NCI-H446 treated with DMSO at 0.1 percent for 48 hours (cell line): ENCODE measurements at places on chromosomes 1 and 21.

GRCh38 chr1:81550753-81551152, 250.0 kb upstream of the ADGRL2 start:
- DNase-seq: no peak

- DNase-seq: no peak
These were observed 58.7 kb upstream of the GOLT1A start for GRCh38 chr1:204272505-204272904.

DNA sequence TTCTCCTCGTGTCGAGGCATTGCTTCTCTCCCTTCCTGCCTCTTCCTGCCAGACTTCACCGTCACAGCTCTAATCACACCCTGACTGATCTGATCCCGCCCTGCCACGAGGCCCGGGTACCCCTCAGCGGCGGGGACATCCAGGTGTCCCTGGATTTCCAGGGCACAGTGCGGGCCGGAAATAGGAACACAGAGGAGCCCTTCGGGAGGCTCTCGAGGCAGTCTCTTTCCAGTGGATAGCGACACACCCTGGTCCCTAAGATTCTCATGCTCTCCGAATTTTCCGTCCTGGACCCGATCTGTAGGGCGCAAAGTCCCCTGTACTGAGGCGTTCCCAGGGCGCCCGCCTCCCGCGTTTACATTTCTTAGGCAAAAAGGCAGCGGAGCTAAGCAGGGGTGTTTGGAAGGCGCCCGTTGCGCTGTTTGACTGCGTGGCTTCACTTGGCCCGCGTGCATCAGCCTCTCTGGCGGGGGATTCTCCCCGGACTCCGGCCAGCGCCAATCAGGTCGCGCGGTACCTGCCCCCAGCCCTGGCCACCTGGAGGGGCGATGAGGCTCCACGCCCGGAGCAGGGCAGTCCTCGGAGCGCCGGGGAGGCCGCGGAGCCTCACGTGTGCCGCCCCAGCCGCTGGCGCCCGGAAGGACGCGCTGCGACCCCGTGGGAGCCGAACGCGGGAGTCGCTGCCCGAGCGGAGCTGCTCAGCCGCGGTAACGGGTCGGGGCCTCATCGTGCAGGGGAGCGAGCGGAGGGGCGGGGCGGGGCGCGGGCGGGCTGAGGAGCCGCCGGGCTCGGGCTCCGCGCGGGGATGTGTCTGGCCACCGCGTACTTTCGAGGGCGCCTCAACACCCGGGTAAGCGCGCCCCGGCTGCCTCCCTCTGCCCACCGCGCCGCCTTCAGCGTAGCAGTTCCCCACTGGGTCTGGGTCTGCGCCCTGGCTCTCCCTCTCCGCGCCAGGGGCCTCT, at the start of gene FAM163A:
Gene FAM163A (plus strand): TSS at position 575 of the 962 bp plus-strand sequence. CDS start 69,807 bp downstream, outside the sequence.
- no peak for DNase-seq

- DNase-seq: no peak
These were observed 94.2 kb downstream of the ARHGEF10L start for GRCh38 chr1:17633654-17634053.

GRCh38 chr1:214970016-214970415, 112.5 kb upstream of the KCNK2 start:
- DNase-seq: no peak

GRCh38 chr1:69700770-69701169, 133.0 kb downstream of the LRRC7 start:
- peak; percentile 40 for DNase-seq

DNA sequence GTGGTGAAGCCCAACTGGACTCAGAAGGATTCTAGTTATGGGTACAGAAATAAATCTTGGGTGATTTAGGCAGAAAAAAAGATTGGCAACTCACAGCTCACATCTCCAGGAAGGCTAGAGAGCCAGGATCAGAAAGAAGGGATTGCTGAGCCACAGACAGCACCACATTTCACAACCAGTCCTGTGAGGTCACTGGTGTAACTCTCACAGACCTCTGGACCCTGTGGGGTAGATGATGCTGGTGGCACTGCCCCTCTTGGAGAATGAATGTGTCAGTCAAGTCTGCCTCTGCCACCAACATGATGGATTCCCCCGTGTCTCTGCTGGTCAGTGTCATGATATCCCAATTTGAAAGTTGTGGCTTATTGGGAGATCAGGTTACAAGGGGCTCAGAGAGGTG, 70.9 kb upstream of the HMCN1 start:
- no peak for DNase-seq

- DNase-seq: no peak
These were observed 8.3 kb downstream of the ACTL8 start for GRCh38 chr1:17763417-17763816.

DNA sequence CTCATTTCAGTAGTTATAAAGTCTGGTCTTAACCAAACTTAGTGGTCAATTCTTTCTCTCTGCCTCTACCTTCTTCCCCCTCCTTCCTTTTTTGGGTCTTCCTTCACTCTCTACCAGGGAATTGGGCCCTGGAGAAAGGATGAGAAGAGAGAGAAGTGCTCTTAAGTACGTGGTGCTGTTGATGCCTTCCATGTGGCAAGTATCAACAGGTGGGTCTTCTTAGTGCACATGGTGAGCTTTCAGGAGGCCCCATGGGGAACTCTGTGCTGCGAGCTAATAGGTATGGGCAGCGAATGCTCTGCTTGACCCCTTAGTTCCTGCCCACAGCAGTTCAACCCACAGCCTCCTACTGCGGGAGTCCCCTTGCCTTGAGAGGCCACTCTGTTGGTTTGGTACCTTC, 39.4 kb upstream of the LMX1A start:
- DNase-seq: no peak

DNA sequence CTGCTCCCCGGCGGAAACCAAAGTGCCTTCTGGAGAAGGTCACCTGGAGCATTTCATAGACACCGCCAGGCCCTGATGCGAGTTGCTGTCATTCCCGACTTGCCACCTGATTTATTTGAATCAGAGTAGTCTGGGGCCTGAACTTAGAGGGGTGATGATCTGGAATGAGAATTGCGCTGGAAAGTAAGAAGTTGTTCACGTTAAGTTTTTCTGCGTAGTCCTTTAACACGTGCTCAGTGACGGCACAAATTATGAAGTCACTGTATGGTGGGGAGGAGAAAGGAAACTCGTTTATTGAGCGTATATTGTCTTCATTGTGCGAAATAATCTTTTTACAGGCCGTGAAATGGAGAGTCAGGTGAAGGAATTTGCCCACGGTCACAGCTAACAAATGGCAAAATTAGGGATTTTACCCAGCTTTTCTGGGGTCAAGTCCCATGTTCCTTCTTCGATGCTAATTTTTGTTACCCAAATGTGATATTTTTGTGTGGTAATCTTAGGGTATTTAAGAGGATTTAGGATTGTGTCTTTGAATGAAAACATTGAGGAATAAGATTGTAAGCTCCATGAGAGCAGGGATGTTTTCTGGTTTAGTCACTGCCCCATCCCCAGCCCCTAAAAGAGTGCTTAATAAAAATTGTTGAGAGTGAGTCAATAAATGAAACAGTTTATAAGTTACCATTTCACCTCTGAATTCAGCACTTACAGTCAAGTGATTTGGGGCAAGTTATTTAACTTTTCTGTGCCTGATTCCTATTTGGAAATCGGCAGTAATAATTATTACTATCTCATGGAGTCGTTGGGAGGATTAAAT, 46.4 kb upstream of the NBL1 start:
- no peak for DNase-seq

- no peak for DNase-seq
These were observed 897.5 kb downstream of the TTLL7 start for GRCh38 chr1:83101406-83101805.

DNA sequence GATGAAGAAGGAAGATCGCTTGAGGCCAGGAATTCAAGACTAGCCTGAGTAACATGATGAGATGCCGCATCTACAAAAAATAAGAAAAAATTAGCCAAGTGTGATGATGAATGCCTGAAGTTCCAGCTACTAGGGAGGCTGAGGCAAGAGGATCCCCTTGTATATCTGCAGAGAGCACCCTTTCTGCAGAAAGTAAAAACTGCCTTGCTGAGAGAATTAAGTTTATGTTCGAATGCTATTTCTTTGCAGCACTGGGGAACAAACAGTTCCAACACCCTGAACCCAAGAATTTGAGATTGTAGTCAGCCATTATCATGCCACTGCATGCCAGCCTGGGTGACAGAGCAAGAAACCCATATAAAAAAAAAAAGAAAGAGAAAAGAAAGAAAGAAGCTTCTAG, 20.6 kb upstream of the KCNT2 start:
- no peak for DNase-seq

DNA sequence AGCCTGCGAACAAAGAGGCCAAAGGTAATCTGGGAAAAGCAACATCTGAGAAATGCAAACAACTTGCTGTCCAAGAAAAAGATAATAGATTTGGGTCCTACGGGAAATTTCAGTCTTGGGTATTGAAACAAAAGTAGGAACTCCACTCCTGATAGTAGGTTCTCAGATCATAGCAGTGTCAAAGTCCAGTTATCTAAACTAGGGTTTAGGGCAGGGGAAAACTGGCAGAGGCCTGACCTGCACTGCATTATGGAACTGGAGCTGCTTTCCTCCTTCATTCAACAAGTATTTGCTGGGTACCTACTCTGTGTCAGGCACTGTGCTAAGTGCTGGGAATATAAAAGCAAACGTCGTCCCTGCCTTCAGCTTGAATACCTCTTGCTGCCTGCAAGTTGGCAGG, 60.7 kb upstream of the NGF start:
- DNase-seq: no peak

DNA sequence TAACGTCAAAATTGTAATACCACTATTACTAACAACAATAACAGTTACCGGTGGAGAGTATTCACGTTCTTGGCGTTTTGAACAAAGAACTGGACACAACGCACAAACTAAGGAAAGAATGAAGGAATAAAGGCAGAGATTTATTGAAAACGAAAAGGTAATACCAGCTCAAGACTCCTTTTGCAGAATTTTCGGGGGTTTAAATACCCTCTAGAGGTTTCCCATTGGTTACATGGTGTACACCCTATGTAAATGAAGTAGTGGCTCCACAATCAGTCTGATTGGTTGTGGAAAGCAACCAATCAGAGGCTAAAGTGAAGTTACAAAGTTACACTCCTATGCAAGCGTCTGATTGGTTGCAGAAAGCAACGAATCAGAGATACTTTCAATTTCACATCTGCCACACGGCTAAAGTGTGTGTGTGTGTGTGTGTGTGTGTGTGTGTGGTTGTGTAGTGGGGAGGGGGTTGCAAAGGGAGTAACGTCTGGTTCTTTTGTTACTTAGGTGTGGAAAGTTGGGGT, 1.1 kb upstream of the GTF2B start:
- DNase-seq: peak; percentile 79

- no peak for DNase-seq
These were observed 14.4 kb upstream of the CAMTA1 start for GRCh38 chr1:6770751-6771440.

DNA sequence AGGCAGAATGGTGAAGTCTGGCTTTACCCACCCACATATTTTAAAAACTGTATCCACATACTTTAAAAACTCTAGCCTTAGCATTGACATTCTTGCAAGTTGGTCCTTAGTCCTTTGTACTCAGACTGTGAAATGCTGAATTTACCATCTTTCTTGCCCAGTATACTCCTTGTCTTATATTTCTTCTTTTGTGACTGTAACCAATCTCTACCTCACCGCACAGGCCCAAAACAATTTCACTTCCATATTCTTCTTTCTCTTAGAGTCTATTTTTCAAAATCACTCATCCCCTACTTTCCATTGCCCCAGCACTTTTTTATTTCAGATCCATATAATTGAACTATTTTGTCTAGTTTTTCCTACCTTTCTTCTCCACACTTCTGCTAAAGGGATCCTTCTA, 892.4 kb upstream of the B3GALT2 start:
- DNase-seq: no peak

DNA sequence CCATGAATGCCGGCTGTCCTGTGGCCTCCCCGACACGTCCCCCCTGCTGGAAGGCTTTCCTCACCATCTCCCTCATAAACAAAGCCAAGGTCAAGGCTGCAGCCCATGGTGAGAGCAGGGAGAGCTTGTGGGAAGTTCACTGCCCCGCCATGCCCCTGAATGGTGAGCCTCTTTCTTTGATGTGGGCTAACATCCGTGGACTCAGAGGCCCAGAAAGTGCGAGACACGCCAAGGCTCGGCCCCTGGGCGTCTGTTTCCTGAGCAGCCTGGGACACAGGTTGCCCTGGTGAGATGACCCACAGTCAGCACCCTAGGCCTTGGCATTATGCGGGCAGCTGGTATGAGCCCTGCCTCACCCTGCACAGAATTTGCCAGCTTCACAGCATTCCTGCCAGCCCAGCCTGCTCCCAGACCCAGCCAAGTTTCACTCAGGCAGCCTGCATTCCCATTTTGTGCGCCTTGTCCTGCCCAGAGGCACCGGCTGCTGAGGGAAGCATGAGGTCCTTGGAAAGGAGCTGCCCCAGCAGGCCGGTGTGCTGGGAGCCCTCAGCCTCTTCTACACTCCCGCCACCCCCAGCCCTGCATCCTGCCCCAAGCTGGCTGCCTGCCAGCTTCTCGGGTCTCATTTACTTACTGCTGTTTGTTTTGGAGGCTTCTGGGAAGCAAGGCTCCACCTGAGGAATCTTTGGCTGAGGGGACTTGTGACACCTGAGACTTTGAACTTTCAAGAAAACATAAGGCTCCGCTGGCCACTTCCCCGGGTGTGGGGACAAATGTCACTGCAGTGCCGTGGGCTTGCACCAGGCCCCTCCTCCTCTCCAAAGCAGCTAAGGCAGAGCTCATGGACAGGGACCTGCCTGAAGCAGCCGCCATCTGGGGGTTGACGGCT, 31.9 kb downstream of the NEK2 start:
- DNase-seq: no peak

DNA sequence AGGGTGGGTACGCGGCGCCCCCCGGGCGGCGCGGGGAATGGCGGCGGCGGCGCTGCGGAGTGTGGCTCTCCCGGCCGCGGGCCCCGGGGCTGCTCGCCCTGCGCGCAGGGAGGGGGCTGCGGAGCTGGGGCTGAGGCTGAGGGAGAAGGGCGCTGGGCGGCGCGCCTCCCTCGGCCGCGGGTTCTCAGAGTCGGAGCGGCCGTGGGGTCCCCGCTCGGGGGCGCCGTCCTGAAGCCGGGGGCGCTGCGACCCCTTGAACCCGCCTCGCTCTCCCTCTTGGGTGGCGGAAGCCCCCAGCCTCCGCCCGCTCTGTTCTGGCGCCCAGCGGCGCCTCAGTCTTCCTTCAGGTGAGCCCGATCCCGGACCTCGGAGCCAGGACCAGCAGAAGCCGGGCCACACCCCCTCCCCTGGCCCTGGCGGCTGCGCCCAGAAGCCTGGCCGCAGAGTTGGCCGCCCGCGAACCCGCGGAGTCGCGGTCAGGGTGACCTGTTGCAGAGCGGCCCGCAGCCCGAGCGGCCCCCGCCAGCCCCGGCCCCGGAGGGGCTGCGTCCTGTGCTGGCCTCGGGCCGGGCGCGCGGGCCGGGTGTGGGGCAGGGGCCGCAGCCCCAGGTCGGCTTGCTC, 532 bp downstream of the RALGPS2 start:
- no peak for DNase-seq
